Stimulated activated CD4-positive, alpha-beta T cell treated with anti-CD3 and anti-CD28 coated beads, Interleukin-4, amount 100 ng/mL, for 4 hours (primary cell): ENCODE measurements at places on chromosomes 3 and 15.

GRCh38 chr3:120172070-120172469 is 77.8 kb upstream of the GSK3B start:
- DNase-seq: no peak

- DNase-seq: no peak
Measured at GRCh38 chr3:65650247-65650646, 388.5 kb downstream of the MAGI1 start.

DNA sequence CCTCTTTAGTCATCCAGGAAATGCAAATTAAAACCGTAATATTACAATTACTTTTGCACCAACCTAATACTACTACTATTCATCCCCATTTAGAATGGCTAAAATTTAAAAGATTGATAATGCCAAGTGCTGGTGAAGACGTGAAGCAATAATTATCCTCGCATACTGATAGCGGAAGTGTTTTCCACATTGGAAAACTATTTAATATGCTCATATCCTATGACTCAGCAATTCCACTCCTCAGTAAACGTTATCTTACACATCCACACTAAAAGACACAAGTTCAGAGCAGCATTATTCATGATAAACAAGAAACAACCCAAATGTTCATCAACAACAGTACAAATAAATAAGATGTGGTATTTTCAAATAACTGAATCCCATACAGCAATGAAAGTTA is 70.6 kb downstream of the VPS13C start:
- no peak for DNase-seq

DNA sequence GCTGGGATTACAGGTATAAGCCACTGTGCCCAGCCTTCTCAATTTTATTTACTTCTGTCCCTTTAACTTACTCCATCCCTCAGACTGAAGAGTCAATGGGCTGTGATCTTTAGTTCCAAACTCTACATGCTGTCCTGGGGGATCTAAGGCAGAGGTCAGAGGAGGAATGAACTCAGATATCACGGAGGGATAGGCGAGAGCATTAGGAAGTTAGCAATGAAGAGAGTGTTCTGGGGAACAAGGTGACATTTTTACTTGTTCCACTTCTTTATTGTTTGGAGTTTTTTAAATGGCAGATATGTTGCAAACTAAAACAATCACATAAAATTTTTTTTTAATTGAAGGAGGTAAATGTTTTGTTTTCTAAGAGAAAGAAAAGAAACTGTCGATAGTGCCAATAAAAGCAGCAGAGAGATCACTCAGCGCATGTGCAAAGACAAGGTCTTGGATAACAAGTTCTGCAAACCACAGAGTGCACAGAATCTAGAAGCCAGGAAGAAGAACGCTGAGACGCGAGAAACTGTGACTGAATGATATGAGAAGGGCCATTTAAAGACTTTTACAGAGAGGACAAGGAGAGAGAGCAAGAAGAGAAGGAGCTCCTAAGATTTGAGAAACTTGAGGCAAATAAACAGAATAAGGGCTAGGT is 10.8 kb upstream of the CA12 start:
- no peak for DNase-seq
